T-helper 9 cell (primary cell): ENCODE measurements at places on chromosomes 12 and 14.

DNA sequence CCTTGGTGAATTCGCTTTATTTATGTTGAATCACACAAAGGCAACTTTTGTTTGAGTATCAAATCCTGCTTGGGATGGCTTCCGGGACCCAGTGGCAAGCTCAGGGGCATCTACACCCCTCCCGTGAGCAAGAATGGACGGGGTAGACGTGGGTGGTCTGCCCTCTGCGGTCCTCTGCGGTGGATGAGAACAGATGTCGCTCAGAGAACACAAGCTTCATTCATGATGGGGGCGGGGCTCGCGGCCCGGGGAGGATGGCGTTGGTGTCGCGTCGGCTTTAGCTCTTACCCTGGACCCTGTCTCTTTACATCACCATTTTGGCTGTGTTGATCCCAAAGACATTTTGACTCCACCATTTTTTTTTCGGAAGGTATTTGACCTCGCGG, 158.5 kb upstream of the RTL1 start:
- DNase-seq = no peak

DNA sequence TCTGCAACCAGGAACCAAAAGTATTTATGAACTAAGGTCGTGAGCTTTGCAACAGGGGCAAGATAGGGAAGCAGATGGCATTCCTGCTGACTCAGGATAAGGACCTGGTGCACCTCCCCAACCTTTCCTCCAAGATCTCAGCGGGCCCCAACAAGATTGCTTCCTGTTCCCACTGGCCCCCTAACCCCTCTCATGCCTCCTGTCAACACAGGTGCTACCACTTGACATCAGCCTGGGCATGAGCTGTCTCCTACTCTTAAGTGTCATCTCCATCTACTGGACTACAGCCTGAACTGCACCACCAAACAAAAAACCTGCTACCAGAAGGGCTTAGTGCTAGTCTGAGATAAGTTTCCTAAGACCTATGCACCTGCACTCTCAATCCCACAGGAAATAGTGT, 32.7 kb downstream of the MED6 start:
- DNase-seq = no peak

DNA sequence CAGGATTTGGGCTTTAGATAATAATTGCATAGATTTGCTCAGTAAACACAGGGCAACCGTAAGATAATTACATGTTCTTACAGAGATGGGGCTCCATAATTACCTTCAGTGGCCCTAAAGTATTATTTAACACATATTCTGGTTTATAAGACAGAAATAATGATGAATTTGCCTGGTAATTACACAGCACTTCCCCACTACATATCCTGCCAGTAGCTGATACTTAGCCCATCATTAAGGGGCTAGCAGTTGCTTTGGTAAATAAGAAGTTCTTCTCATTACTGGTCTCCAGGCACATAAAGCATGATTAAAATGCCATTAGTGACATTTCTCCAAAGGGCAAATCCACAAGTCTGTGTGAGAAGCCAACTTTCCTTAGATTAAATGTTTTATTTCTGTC, 158.7 kb downstream of the NUAK1 start:
- DNase-seq = no peak

- no peak for DNase-seq
These were observed 88.4 kb downstream of the TMCC3 start for GRCh38 chr12:94561943-94562411.

DNA sequence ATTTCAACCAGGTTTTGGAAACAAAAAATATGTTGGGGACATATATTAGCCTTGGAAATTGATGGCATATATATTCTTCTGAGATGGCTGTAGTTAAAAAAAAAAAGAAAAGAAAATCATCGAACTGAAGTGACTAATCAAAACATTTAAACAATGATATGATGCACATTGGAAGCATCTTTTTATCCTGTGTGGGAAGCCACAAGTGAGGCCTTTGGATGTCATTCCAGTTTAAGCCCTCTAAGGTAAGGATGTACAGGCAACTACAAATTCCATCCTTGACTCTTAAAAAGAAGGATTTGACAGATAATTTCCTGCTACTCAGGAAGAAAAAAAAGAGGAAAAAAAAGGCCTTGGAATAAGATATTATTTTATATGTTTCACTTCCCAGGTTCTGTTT, 9.6 kb upstream of the PTPRB start:
- DNase-seq = no peak

- no peak for DNase-seq
These were observed 70.1 kb upstream of the CSRP2 start for GRCh38 chr12:76948879-76949278.

- DNase-seq = no peak
These were observed 15.0 kb downstream of the NDUFA12 start for GRCh38 chr12:94988471-94988870.
